ENCODE measurements at places on chromosomes 6 and 20. TPM values are rescaled to one million over a fixed set of nuclear protein-coding genes. Genes with fewer than 3 reads are reported as not detected.

The CCR6 gene
- not detected for total RNA-seq

The LAMA2 gene
- total RNA-seq: 6.4 TPM

The HCK gene
- total RNA-seq: 1.4 TPM

The TGM3 gene
- total RNA-seq: 0.07 TPM

The C6orf132 gene
- total RNA-seq: 38.1 TPM

The SPAG4 gene
- total RNA-seq: 8.4 TPM

The CNKSR3 gene
- total RNA-seq: 5.7 TPM

The KCNK16 gene
- not detected for total RNA-seq

The FAM162B gene
- total RNA-seq: 1.6 TPM

The HLA-DMB gene
- total RNA-seq: 2.3 TPM

The TFAP2D gene
- not detected for total RNA-seq

The MAK gene
- 0.21 TPM for total RNA-seq

The CLIC5 gene
- total RNA-seq: 0.22 TPM

The C6orf89 gene
- 15.0 TPM for total RNA-seq

The CARMIL1 gene
- 36.2 TPM for total RNA-seq

The FKBP5 gene
- total RNA-seq: 27.2 TPM

The ABCF1 gene
- total RNA-seq: 102 TPM

The AIF1 gene
- total RNA-seq: 5.4 TPM

The TMEM200A gene
- 10.4 TPM for total RNA-seq

The MEP1A gene
- total RNA-seq: 0.09 TPM

All from WTC11 (cell line).